Epithelial cell of proximal tubule (primary cell): ENCODE measurements at places on chromosomes 16 and 17.

GRCh38 chr17:65055708-65056638 is 567 bp downstream of the GNA13 start:
- DNase-seq, result no peak

GRCh38 chr17:49910858-49911204 is 58.2 kb upstream of the DLX4 start:
- no peak for DNase-seq

- DNase-seq, result no peak
Observed at GRCh38 chr17:38996660-38997337, 29.6 kb upstream of the FBXO47 start.

DNA sequence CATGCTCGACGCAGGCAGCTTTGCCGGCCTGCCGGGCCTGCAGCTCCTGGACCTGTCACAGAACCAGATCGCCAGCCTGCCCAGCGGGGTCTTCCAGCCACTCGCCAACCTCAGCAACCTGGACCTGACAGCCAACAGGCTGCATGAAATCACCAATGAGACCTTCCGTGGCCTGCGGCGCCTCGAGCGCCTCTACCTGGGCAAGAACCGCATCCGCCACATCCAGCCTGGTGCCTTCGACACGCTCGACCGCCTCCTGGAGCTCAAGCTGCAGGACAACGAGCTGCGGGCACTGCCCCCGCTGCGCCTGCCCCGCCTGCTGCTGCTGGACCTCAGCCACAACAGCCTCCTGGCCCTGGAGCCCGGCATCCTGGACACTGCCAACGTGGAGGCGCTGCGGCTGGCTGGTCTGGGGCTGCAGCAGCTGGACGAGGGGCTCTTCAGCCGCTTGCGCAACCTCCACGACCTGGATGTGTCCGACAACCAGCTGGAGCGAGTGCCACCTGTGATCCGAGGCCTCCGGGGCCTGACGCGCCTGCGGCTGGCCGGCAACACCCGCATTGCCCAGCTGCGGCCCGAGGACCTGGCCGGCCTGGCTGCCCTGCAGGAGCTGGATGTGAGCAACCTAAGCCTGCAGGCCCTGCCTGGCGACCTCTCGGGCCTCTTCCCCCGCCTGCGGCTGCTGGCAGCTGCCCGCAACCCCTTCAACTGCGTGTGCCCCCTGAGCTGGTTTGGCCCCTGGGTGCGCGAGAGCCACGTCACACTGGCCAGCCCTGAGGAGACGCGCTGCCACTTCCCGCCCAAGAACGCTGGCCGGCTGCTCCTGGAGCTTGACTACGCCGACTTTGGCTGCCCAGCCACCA is 9.7 kb downstream of the VASN start:
- DNase-seq, result no peak

GRCh38 chr16:26976873-26977272 is 89.9 kb upstream of the C16orf82 start:
- no peak for DNase-seq

DNA sequence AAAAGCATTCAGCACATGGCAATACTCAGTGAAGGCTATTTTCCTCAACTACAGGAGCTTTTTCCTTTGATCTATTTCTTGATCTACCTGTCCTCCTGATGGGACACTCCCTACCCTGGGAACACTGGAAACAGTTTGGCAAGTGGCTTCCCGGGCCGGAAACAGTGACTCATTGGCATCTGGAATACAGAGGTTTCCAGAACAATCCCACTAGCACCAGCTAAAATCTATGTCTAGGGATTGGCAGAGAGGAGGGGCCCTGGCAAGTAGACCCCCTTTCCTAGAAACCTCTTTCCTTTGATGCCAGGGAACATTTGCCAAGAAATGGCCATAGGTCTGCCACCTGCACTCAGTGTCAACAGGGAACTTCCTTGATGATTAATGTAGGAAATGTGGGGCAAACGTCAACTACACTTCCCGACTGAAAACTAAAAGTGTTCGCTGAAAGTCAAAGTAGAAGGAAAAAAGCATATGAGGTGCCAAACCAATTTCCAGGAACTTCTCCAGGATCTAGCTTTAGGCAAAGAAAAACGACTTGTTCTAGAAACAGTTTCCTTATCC is 30.4 kb upstream of the FBXW10B start:
- no peak for DNase-seq

GRCh38 chr16:15523092-15523541 is 88.7 kb downstream of the BMERB1 start:
- no peak for DNase-seq

DNA sequence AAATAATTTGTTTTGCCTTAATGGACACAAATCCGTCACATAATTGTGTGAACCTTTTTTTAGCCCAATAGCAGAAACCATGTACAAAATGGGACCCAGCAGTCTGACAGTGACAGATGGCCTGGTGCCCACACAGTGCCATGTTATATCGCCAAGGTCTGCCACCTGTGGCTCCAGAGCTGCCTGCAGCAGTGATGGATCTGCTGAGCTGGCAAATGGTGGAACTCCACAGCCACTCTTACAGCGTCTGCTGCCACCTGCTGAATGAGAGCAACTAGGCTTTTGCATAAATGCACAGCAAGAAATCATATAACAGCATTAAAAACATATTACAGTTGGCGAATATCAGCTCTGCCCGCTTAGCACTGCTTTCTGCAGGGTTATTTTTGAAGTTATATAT is 59.4 kb downstream of the NUP93 start:
- DNase-seq, result no peak

- no peak for DNase-seq
Observed at GRCh38 chr16:59164461-59164860, 430.3 kb upstream of the GOT2 start.

DNA sequence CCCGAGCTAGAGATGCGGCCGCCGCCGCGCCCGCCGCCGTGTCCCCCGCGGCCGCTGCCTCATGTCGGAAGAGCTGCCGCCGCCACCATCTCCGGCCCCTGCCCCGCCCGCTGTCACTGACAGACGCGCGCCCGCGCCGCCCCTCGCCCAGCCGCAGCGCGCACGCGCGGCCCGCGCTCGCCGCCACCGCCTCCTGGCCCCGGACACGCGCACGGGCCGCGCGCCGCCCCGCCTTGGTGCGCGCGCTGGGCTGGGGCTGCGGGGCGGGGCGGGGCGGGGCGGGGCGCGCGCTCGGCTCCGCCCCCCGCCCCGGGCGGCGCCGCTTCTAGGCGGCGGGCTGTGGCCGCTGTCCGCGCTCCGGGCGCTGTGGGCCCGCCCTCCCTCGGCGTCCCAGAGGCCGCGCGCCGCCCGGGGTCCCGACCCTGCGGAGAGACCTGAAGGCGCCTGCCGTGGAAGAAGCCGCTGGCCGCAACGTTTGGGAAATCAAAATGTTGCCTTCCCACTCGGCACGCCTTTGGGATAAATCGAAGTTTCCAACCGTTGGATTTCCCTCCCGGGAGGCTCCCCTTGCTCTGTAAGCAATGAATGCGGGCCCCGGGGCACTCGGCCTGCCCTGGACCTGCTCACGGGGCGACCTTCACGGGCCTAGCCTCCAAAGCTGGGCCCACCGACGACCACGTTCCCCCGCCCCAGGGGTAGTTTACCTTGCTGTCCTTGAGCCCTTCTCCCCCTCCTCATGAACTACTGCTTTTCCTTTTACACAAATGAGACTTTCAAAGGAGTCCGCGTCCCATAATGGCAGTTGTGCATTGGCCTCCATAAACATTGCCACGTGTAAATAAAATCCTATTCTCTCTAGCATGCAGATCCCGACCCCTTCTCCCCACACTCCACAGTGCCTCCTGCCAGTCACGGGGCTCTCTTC is at the start of gene ADCY9:
Gene ADCY9 (minus strand): TSS at position 118 of the 925 bp plus-strand sequence. CDS start 1,000 bp downstream, outside the sequence.
- no peak for DNase-seq

DNA sequence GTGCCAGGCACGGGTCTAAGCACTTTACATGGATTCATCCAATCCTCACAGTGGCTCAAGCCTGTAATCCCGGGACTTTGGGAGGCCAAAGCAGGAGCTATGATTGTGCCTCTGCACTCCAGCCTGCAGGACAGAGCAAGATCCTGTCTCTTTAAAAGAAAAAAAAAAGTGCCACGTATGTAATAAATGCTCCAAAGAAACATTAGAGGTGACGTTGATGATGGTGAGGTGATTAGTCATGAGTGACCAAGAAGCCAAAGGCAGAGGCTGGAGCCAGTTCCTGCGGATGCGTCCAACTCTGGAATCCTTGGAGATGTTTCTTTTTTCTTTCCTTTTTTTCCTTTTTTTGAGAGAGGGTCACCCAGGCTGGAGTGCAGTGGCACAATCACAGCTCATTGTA is 59.4 kb upstream of the SIAH1 start:
- no peak for DNase-seq

GRCh38 chr16:89370081-89370511 is 120.3 kb downstream of the ANKRD11 start:
- no peak for DNase-seq

- no peak for DNase-seq
Observed at GRCh38 chr16:71669926-71670536, 44.0 kb downstream of the MARVELD3 start.

DNA sequence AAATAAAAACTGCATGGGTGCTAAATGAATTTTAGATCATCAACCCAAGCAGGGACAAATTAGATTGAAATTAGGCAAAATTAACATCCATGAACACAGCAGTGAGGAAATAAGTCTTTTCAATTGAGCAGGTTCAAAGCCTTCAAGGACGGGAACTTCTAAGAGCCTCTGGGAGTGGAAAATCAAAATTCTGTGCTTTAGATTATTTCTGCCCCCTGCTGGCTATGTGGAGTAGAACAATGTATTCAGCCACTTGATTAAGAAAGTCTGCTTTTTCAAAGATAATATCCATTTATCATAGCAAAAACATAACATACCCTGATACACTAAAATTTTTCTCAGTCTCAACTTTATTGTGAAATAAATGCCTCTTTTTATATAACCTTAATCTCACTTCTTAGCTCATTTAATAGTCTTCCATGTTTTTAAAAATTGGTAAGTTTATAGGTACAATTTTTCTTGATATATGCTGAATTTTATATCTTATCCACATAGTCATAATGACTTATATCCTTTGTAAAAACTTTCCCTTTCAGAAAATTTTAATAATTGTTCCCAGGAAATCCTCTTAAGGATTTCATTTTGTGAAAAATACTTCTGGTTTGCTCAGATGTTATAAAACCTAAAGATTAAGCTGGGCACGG is 28.1 kb upstream of the NOL11 start:
- DNase-seq, result peak; percentile 15

DNA sequence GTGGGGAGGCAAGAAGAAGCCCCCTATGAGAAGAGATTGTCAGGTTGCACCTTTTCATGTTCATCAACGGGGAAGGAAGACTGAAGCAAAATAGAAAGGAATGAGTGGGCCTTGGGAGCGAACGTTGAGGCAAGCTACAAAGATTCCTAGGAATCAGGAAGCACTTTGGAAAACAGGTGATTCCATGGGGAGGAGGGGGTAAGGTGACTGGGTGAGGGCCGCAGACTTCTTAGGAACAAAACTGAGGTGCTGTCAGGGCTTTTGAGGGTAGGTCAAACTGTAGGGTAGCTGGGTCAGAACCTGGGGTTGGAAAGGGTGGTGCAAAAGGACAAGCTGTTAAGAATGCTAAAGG is 528 bp downstream of the ITFG1 start:
- peak; percentile 23 for DNase-seq

- DNase-seq, result no peak
Observed at GRCh38 chr16:73290258-73290657, 242.3 kb upstream of the ZFHX3 start.

GRCh38 chr17:74923538-74924249 is 379 bp upstream of the OTOP2 start:
- no peak for DNase-seq

GRCh38 chr16:82059161-82059982 is 24.3 kb downstream of the HSD17B2 start:
- no peak for DNase-seq

- no peak for DNase-seq
Observed at GRCh38 chr16:24062270-24062817, 193.8 kb upstream of the CACNG3 start.

DNA sequence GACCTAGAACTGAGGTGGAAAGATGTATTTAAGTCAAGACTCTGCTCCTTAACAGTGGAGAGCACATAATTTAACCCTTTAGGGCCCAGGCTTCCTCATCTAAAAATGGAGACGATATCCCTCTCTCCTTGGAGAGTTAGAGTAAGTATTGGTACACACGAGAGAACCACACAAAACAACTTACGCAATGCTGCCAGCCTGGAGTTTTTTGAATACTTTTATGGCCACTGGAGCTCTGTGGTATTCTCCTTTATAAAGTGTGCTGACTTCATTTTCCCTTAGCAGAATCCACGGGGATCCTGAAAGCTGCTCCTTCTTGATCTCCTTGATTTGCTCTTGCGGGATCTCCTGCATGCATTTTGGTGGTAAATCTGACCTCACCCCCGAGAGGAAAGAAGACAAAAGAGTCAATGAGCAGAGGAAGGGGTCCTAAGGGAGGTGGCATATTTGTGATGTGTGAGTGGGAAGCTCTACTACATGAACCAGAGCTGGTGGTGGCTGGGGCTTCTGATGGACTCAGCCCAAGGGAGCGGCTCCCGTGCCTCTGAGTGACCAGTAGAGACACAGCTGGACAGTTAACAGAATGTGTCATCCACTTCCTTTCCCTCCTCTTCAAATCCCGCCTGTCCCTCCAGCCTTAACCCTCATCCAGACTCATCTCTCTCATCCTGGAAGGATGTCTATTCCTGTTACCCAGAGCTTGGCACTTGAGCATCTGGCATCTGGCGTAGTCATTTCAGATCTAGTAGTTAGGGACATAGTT is 9.4 kb downstream of the MLKL start:
- DNase-seq, result no peak

GRCh38 chr17:28549236-28550132 is 2.9 kb downstream of the UNC119 start:
- no peak for DNase-seq

- DNase-seq, result no peak
Observed at GRCh38 chr17:49241040-49241439, 10.5 kb upstream of the PHOSPHO1 start.

GRCh38 chr17:57810721-57811637 is 38.9 kb downstream of the MRPS23 start:
- no peak for DNase-seq

DNA sequence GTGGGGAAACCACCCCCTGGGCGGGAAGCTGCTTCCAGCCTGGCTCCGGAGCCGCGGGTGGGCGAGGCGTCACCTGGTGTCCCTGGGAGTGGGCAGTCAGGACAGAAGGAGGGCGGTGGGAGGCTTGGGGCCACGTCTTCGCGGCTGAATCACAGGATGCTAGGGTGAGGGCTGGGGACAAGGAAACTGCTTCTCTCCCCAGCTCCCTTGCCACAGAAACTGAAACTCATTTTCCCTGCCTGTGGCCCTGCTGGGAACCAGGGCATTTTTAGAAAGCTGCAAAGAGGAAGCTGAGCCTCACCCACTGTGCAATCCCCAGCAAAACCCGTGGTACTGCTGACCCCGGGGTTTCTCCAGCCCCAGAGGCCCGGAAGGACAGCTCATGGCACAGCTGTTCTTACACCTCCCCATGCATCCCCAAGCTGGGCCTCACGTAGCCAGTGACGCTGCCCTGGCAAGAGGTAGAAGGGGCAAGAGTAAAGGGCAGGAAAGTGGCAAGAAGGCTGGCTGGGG is 8.2 kb downstream of the RHBDF2 start:
- no peak for DNase-seq

GRCh38 chr16:2115591-2115973 is 20.1 kb downstream of the PKD1 start:
- no peak for DNase-seq

GRCh38 chr17:41784207-41784744 is 2.2 kb downstream of the JUP start:
- no peak for DNase-seq
